ENCODE measurements at places on chromosomes 1 and 21.
A peak's percentile ranks its signal among the peaks of the same experiment; 100 is the strongest.

GRCh38 chr21:24298040-24298439, 1309.2 kb downstream of the MRPL39 start:
- DNase-seq, result no peak

- DNase-seq, result no peak
Observed at GRCh38 chr1:221782477-221782876, 40.6 kb upstream of the DUSP10 start.

DNA sequence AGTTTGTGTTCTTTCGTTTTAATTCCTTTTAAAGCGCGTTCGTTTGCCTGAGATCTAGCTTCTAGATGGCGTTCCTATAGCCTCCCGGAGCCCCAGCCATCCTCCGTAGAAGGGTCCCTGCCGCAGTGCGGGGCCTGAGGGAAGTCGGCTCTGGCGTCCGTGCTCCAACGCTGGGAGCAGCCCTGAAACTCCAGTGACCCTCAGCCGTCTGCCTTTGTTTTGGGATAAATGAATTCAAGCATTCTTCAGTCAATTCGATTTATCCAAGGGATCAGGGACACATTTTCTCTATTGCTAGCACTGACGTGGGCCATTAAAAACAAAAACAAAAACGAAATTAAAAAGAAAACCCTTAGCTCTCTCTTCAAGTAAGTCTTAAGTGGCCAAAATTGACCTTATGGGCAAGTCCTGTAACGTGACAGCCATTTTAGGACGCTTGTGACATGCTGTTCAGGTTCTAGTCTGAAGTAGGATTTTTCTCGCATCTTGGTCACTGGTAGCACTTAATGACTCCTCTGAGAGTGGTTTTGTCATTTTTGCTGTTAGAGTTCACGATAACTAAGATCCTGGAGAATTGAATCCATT, 742 bp upstream of the HSPA13 start:
- no peak for DNase-seq

DNA sequence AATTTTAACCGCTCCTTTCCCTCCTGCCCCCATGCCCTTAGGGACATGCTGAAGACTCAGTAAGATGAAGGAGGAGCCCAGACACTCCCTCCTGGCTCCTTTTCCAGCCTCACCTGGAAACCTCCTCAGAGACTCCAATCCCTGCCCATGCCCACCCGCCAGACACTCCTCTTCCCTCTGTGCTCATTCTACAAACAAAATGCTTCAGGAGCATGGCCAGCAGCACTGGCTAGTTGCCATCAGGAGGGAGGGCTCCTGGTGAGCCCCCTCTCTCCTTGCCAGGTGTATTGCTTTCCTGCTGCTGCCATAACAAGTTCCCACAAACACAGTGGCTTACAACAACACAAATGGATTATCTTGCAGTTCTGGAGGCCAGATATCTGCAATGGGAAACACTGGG, 126.1 kb downstream of the PSMG1 start:
- no peak for DNase-seq

DNA sequence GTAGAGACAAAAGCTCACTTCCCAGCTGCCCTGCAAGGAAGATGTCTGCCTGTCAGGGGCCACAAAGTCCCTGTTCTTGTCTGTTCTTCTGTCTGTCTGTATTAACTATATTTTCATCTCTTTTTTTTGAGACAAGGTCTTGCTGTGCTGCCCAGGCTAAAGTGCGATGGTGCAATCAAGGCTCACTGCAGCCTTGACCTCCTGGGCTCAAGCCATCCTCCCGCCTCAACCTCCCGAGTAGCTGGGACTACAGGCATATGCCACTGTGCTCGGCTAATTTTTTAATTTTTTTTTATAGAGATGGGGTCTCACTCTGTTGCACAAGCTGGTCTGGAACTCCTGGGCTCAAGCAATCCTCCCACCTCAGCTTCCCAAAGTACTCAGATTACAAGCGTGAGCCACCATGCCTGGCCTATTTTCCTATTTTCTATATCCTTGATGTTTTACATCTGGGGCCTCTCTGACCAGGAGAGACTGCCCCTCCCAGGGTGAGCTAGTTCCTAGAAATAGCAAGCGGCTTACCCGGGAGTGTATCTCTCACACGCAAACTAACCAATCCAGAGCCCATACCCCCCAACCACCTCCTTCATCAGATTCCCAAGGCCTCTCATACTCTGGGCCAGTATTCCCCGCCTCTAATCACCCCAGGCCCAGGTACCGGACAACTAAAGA, 5.4 kb upstream of the KLHDC7A start:
- no peak for DNase-seq

DNA sequence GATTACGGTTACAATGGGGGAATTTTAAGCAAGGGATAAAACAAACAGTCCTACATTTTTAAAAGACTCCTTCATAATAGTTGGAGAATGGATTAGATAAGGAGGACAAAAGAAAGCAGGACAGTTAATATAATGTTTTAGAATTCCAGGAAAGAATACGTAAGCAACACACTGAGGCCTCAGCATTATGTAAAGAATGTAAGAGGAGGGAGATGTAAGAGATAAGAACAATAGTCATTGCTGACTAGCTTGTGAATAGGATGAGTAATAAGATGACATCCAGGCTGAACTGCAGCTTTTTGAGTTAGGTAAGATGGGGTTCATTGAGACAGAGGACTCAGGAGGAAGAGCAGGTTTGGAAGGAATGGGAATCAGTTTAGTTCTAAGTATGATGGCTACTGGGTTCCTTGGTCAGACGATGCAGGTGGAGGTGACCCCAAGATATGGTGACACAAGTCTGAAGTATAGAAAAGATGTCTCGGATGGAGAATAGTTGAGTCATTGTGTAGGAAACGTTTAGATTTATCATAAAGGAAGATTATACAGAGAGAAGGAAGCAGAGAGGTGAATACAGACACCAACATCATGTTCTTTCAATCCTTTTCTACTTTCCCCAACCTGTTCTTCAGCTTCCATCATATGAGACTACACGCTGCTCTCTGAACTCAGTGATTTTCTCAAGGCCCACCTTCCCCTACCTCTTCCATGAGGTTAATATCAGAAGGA, 372.8 kb downstream of the PTBP2 start:
- DNase-seq, result no peak

DNA sequence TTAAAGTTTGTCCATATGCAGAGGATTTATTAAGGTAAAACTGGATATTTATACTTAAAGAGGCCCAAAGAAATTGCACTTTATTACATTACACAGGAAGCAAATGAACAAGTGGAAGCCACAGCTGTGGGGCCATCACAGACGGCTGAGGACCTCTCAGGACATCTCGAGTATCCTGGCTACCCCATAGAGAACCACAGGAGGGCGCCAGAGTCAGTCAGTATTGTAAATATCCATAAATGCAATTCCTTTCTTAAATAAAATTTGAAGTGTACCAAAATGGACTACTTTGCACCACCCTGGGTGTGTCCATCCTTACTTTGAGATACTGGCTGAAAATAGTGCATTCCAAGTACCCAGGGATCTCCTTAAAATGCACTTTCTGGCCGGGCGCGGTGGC, 257.2 kb downstream of the MRPL39 start:
- peak; percentile 1 for DNase-seq

DNA sequence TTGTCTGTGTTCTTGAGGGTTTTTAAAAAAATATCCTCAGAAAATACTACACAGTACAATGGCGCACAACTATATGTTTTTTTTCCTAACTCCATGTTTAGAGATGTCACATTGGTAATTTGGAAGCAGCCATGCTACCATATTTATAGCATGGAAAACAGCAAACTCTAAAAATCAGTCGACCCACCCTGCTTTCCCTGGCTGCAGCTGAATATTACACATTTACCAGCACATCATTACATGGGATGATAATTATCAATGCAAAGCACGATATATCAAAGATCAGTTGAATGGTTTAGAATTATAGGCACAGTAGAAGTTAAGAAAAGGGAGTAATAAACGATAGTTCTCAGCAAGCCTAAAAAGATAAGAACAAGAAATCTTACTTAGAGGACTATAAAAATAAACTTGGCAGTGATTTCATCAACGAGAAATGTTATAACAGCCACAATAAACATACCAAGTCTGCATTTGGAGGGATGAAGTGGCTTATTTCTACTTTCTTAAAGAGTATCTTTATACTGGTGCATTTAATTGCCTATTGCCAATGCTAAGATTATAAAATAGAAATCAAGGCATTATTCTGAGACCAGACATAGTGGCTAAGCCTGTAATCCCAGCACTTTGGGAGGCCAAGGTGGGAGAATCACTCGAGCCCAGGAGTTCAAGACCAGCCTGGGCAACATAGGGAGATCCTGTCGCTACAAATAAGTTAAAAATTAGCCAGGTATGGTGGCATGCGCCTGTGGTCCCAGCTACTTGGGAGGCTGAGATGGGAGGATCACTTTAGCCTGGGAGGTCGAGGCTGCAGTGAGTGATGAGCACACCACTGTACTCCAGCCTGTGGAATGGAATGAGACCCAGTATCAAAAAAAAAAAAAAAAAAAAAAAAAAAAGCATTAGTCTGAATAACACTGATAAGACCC, 43.4 kb downstream of the WDR64 start:
- DNase-seq, result no peak

DNA sequence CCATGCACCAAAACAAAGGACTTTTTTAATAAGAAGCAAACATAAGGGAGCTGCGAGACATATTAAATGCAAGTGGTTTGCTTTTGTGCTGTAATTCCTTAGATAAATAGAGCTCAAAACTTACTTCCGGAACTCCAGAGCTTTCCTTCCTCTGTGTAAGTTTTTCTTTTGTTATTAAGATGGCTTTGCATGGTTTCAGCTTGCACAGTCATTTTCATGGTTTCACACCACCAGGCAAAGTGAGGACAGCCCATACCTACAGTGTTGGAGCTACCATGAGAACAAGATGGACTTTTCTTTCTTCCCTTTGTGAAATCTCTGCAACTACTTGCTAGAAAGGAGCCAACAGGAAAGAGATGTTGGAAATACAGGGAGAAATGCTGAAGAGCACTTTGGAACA, 368.0 kb downstream of the SETD4 start:
- DNase-seq, result no peak

DNA sequence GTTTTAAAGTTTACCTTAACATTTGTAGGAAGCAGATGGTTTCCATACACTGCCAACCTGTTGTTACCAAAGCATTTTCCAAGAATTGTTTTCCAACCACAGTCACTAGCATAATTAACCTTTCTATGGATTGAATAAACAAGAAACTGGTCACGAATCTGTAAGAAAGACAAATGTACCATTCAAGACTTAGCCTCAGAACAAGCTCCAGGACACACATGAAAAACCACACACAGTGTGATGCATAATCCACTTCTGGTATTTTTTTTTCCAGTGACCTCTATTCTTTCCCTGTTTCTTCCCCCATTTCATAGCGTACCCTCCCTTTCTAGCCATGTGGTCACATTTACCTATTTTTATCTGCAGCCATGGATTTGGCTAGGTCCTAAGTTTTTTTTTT, 29.6 kb upstream of the C1orf87 start:
- DNase-seq, result no peak

DNA sequence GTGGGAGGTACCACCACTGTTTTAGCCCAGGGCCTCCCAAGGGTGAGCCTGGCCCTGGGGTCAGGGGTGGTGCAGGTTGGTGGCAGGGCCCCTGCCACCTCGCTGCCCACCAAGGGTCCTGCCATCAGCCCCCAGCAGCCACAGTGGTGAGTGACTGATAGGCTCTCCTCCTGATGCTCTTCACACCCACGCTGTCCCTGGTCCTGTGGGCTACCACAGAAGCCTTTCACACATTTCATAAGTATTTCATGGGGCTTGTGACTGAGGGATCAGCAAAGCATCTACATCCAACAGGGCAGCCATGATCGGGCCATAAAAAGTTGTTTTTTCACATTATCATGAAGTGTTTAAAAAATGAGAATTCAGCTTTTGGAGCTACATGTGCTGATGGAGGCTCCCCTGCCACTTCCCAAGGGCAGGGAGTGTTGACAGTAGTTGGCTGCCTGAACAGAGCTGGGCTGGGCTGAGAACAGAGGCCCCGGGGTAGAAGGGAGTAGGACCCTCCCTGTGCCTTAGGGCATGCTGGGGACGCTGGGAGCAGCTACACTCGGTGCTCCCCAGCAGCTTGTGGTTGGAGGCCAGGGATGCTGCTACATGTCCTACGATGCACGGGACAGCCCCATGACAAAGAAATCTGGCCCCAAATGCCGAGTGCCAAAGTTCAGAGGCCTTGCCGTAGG, 73.1 kb upstream of the TMEM51 start:
- no peak for DNase-seq

DNA sequence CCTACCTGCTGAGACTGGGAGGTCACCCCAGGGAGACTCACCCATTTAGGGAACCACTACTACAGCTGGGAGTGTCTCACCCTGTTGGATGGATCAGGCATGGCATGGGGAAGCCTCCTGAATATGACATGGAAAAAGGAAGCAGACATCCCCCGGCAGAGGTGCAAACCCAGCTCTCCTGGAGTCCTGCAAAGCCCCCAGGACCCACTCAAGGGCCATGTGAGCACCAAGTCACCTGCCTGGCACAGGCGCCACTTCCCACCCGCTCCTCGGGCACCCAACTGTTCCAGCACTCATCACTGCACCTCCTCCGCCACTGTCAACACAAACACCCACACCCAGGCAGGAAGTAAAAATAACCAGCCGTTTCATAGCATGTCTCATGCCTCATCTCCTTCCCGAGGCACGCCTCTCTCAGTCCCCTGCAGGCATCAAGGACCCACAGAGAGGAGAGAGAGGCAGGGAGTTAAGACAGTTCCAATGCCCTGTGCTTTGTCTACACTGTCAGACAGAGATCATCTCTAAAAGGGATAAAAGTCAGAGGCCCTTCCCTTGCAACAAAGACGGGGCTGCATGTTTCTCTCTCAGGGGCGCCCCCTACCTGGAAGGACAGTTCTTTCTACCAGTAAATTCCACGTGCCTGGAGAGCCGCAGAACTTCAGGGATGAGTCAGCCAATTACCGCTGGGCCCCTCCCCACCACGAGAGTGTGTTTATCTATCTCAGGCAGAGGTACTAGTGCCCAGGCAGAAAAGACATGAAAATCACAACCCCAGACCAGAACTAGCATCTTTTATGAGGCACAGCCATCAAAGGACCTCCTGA, 150.1 kb upstream of the SOD1 start:
- DNase-seq, result peak; percentile 33

DNA sequence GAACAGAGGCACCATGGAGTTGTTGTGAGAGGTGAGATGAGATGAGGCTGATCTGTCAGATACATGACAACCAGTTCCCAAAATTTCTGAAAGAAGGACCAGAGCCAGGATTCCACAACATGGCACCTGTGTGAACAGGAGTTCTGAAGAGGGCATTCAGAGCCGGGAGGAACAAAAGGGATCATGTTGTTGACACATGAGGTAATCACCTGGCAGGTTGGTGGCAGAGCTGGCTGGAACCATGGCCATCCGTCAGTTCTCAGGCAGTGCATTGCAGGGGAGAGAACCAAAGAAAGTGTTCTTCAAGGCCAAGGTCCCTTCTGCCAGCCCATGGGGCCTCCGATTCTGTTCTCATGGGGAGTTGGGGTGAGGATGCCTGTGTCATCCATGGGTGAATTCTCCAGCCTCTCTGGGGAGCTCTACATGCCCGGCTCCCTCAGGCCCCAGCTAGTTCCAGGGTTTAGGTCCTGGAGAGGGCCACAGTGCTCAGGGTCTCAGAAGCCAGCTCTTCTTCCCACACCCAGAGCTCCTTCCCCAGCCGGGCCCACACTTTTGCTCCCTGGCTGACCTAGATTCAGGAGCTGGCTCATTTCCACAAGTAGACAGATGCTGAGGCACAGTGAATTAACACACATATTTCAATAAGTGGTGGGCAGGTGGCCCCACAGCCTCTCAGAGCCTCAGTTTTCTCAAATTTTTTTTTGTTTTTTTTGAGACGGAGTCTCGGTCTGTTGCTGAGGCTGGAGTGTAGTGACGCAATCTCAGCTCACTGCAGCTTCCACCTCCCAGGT, 49.1 kb upstream of the CTPS1 start:
- no peak for DNase-seq

- DNase-seq, result no peak
Observed at GRCh38 chr21:41374867-41375533, 13.2 kb downstream of the MX2 start.

- DNase-seq, result no peak
Observed at GRCh38 chr1:92442351-92442750, 44.4 kb downstream of the GFI1 start.

All from stimulated activated naive B cell treated with anti-CD40 and anti-IgM and Interleukin-4, amounts not matched to agents 10 μg/mL and 1 μg/mL and 100 μg/mL, for 72 hours (primary cell).